AG04450 (cell line): ENCODE measurements at places on chromosomes 7 and 10.

DNA sequence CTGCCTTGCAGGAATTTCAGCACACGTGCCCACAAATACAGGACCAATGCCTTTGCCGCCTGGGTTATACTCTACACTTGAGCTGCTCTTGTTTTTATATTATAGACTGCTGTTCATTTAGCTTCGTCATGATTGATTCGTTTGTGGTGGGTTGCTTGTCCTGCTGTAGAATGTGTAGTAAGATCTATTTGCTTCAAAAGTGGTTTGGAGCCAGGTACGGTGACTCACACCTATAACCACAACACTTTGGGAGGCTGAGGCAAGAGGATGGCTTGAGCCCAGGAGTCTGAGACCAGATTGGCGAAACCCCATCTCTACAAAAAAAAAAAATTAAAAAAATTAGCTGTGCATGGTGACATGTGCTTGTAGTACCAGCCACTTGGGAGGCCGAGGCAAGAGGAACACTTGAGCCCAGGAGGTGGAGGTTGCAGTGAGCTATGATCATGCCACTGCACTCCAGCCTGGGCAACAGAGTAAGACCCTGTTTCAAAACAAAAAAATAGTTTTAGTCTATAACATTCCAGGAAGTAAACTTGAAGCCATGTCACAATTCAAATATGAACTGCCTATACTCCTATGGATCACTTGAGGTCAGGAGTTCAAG is 9.0 kb upstream of the RHBDD2 start:
- no peak for DNase-seq

DNA sequence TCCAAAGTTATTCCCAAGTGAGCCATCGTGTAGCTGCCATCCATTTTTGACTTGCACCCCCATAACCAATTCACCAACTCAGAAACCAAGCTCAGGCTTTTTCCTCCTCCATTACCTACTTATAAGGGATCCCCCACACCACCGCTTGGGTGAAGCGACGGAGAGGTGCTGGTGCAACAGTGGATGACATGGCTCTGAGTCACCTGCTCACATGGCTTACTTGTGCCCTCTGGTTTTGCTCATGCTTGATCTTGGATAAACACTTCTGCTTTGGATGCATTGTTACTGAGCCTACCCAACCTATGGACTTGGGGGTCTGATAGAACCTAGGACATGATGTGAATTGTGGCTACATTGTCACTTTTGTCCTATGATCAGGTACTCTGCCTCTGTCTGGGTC is 12.0 kb upstream of the AKR1B1 start:
- DNase-seq: no peak

GRCh38 chr10:67819768-67820204 is 18.2 kb downstream of the DNAJC12 start:
- no peak for DNase-seq

DNA sequence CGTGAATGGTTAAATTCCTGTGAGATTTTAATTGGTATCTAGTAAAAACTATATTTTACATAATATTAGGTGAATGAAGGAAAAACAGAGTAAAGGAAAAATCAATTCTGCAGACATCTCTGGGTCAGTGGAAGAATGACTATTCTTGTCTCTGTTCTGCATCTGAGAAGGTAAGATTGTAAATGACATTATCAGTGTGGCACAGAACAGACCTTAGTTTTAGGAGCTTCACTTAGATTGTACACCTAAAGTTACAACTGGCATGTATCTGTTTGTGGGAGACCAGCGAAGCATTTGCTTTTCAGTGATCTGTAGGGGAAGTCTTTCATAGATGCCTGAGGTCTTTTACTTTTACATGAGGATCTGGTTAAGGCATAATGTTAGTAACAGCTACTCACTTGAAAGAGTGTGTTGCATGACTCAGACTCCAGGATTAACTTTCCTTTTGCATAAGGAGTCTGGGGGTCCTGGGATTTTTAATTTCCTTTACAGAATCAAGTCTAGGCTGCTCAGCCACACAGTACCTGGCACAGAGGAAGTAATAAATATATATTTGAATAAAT is 56.2 kb downstream of the JMJD1C start:
- DNase-seq: no peak

DNA sequence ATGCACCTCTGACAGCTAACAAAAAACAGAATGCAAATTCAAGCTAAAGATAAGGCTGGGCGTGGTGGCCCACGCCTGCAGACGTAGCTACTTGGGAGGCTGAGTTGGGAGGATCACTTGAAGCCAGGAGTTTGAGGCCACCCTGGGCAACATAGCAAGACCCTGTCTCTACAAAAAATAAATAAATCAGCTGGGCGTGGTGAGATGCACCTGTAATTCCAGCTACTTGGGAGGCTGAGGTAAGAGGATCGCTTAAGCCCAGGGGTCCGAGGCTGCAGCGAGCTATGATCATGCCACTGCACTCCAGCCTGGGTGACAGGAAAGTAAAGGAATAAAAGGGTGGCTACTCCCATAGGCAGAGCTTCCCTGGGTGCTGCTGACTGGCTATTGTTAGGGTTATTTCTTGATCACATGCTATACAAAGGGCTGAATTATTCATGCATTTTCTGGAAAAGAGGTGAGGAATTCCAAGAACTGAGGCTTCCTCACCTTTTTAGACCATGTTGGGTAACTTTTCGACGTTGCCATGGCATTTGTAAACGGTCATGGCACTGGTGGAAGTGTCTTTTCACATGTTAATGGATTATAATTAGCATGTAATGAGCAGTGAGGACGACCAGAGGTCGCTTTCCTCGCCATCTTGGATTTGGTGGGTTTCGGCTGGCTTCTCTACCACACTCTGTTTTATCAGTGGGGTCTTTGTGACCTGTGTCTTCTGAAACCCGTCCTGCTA is 6.9 kb upstream of the PSMG3 start:
- no peak for DNase-seq

DNA sequence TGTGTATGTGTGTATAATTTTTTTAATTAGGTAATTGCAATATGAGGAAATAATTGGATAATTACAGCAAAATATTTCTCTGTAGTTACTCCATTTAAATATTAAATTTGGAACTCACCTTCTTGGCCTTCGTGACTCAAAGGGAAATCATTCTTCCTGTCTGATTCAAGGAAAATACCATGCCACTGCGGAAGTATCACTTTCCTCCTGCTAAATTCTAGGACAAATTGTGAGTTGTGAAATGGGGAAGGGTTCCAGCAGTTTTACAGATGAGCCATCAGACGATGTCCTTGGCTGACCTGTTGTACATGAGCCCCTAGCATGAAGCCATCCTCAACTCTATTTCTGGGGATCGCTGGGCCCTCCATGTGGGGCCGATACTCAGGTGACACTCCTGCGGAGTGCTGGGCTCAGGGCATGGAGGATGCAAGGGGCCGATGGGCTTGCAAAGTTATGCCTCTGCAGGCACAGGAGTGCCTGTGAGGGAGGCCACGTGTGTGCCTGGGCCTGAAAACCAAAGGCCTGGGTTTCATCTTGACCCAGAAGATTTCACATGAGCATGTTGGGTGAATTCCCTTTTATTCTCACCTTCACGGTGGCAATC is 179.6 kb upstream of the TCERG1L start:
- DNase-seq: no peak

DNA sequence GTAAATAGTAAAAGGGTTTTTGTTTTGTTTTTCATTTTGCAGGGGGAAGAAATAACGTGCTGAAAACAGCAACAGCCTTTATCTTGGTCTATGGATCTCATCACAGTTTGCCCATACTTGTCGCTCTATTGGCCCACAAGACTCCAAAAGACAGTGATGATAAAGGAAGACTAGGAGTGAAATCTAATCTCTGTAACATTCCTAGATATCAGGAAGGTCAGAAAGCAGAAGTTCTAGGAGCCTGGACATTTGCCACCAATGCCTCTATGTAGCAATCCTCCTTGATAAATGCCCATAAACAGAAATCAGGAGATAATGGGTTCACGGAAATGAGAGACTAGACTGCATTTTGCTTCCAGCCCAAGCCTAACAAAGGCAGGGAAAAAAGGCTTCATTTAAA is 8.9 kb downstream of the CUBN start:
- no peak for DNase-seq

DNA sequence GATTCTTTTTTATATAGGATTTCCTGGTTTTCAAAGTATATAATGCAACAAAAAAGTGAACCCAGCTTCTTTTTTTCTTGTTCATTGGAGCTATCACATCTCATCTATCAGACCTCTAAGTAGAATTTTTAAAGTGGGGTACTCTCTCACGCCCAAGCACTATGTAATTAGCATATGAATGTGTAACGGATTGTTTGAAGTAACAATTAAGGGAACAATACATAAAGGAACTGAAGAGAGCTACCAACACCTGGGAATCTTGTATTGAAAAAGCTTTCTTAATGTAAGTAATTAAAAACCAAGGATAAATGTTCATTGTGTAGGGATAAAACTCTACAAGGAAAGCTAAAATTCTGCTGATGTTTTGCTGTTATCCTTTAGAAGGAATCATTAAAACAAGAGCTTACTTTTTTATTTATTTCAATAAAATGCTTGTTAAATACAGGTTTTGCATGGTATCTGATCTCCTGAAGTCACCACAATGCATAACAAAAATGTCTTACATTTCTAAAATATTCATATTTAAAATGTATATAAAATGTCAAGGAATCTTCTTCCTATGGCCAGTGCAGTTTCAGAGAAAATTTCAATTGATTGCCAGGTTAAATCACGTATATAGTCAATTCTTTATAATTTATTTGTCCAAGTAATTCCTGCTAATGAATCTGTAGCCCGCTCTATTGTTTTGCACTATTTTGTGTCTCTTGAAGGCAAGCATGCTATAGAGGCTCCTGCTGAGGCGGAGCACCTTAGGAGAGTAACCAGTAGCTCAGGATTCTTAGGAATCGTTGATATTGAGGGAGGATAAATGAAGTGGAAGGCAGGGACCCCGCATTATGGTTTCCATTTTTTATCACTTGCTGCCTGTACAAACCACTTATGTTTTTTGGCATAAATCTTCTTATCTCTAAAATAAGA is 51.6 kb downstream of the PTPRZ1 start:
- DNase-seq: no peak

DNA sequence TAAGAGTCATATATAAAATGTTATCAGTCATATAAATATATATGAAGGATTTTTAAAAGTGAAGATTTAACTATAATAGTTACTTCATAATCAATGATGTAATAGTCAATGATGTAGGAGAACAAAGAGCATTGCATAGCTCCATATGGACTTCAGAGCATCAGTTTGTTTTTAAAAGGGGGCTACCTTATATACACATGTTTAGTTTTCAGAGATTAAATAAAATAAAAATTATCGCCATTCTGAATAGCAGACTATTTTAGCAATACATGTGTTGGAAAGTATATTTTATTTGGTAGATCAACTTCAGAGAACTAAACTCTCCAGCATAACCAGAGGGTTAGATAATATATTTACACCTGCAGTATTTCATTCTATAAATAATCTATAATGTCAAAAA is 29.1 kb upstream of the EPC1 start:
- no peak for DNase-seq

DNA sequence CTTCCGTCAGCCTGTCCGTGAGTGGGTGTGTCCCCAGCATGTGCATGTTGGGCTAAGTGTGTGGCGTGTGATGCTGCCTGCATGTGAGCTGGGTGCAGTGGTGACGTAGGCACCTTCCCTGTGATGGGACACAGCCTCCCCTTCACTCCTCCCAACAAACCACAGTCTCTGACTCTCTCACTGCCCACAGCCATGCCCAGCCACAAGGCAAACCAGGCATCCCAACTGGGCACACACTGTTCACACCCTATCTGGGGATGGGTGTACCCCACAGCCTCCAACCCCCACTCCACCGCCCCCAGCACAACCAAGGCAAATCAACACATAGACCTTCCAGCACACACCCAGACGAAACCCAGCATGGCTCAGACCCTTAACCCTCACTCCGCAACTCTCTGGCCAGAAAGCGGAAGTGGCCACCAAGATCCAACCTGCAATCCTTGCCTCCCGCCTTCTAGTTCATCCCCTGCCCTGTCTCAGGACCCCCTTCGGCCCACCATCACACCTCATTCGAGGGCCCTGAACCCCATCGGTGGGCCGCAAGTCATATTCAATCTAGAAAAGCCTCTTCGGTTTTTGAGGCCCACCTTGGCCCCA is 10.4 kb downstream of the PSD start:
- DNase-seq: no peak

DNA sequence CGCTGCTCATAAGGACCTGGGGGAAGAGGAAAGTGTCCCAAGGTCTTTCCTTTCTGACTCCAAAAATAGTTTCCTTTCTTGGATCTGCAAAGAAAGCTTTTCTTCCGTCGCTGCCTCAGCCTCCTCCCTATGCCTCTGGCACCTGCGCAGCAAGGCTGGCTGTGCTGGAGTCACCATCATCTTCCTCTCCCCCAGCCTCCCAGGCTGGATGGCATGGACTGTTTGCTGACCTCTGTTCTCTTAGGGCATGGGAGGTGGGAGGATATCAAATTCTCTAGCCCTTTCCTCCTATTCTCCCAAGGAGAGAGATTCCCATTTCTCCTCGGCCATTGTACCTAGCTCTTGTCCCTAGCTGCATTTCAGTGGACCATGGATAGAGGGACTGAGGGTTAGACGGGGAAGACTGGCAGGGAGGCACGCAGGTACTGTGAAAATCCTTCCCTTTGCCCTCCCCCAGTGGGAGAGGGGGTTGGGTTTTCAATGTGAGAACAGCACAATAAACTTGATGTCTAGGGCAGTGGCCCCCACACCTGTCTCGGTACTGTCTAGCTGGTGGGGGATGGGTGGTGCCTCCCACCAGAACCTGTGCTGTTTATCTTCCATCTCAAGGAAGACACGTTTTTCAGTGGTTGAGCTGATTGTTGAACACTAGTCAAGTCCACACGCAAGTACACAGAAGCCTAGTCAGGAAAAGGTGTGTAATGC is 2.6 kb downstream of the PPP1R35 start:
- no peak for DNase-seq

DNA sequence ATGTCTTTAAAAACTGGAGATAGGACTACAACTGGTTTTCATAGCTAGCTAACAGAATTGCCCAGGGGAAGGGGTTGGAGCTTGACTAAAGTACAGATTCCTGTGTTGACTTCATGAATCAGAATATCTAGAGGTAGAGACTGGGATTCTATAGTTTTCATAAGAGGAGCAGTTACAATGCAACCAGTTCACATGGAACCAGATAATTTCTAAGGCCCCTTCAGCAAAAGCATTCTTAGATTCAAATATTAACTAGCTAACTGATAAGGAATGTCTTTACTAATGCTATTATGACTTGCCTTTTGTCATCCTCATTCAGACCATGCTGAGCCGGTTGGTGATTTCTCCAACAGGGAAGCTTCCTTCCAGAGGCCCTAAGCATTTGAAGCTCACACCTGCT is 5.7 kb downstream of the WEE2 start:
- no peak for DNase-seq

DNA sequence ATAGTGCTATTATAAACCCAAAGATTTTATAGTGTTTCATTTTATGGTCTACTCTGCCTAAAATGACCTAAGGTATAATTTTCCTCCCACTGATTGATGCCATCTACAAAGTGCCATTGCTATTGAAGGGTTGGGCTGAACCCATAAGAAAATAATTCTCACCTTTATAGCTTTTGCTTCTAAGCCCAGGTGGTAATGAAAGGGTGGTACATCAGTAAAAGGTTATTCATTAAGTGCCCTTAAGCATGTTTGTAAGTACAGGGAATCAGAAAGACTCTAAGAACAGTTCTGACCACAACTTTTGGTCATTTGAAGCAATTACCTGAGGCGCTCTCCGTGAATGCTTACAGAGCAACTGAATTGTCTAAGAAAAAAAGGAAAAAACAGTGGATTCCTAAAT is 1247.3 kb downstream of the NXPH1 start:
- DNase-seq: no peak
